ENCODE measurements at places on chromosomes 16 and 17. TPM values are rescaled to one million over a fixed set of nuclear protein-coding genes. Genes with fewer than 3 reads are reported as not detected.
A peak's percentile ranks its signal among the peaks of the same experiment; 100 is the strongest.

DNA sequence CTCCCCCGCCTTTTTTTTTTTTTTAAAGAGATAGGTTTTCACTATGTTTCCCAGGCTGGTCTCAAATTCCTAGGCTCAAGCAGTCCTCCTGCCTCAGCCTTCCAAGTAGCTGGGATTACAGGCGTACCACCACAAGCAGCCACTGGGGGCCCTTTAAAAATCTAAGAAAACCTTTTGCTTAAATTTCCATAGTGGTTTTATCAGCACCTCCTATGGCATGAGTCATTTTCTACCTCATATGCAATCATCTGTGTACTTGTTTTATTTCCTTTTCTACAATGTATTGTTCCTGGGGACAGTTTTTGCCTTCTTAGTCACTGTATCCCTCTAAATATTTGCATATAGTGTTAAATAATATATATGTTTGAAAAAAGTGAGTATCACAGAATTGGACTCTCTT, 29.2 kb downstream of the GNA13 start:
- DNase-seq = no peak

Gene DHRS13
- total RNA-seq = 10.9 TPM

DNA sequence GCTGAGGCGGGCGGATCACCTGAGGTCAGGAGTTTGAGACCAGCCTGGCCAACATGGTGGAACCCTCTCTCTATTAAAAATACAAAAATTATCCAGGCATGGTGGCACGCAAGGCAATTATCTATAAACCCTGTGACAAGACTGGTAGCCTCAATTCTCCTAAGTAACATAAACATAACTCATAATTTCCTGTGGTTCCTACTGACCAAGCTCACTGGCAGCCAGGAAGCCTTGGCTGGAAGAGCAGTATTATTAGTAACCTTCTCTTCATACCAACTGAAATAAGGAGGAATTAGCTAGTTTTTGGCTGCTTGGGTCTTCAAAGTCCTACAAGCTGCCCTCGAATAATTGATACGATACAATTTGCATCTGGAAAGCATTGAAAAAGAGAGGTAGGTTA, 31.6 kb upstream of the LRRC37A3 start:
- DNase-seq = no peak

DNA sequence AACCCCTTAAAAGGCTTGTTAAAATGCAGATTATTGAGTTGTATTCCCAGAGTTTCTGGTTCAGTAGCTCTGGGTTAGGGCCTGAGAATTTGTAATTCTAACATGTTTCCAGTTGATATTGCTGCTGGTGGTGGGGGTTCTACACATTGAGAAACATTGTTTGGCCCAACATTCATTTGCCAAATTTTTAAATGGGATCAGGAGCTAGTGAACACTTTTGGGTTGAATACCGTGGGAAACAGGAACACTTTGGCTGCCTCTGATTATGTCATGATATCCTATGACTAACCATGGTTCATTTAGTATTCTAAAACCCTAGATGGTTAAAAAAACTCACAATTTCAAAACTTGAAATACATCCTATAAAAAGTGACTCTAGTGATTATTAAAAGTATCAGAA, 89.3 kb downstream of the RPGRIP1L start:
- DNase-seq = no peak

GRCh38 chr16:20939611-20940010, 39.0 kb downstream of the LYRM1 start:
- DNase-seq = no peak

Gene SGCA
- 23.5 TPM for total RNA-seq

DNA sequence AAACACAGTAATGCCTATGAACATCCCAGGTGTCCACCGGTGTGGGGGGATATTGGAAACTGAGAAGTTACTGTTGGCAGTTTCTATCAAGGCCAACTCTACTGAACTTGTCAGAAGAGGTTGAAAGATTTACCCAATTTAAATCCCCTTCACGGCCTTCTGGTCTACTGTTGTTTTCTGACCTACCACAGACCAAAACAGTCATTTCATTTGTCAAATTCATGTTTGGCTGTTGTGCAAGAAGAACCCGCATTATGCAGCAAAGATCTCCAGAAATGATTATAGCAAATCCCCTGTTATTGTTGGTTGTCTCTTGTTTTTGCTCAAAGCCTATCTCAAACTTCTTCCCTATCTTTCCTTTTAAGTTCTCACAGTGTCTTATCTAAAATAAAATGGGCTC, 73.1 kb upstream of the MAF start:
- DNase-seq = no peak

Gene CCDC78
- total RNA-seq = 3.3 TPM

- DNase-seq = no peak
These were observed 84.8 kb upstream of the PLEKHM1 start for GRCh38 chr17:45575126-45575885.

- DNase-seq = no peak
These were observed 88.2 kb upstream of the CACNG5 start for GRCh38 chr17:66746736-66747135.

DNA sequence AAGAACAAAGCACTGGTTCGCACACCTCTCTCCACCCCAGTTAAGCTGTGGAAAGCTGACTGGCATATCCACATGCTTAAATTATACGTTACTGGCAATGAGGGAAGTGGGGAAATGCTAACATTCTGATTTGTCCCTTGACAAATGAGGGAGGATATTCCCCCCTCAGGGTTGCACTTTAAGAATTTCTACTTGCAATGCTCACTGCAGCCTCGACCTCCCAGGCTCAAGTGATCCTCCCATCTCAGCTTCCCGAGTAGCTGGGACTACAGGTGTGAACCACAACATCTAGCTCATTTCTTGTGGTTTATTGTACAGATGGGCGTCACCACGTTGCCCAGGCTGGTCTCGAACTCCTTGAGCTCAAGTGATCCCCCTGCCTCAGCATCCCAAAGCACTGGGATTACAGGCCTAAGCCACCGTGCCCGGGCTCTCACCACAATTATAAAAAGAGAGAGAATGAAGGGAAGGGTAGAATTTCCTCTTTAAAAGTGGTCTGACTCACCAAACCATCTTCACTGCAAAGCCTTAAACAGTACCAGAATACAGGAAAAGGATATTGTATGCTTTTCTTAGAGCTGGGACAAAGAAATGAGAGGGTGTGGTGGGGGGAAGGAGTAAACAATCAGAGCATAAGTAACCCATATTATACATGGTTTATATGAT, 38.9 kb downstream of the KANSL1 start:
- DNase-seq = no peak

GRCh38 chr17:50620237-50620636, 14.4 kb upstream of the ABCC3 start:
- DNase-seq = no peak

GRCh38 chr16:88948781-88949490, 28.1 kb downstream of the CBFA2T3 start:
- no peak for DNase-seq

- DNase-seq = no peak
These were observed 36.3 kb downstream of the GNA13 start for GRCh38 chr17:65020284-65020683.

DNA sequence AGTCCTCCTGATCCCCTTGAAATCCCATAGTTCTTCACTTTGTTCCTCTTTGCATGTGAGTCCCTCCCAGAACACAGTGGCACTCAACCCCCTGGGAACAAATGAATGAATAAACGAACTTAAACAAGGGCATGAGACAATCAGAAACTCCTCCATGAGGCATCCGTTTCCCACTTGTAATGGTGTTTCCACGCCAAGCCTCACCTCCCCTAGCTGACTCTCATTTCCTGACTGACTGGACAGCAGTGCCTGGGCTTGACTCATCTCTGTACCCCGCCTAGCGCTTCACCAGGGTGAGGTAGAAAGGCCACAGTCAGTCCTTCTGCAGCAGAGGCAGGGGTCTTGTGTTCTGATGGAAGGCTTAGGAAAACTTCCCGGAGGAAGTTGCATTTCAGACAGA, 14.2 kb downstream of the KIF1C start:
- DNase-seq = no peak

DNA sequence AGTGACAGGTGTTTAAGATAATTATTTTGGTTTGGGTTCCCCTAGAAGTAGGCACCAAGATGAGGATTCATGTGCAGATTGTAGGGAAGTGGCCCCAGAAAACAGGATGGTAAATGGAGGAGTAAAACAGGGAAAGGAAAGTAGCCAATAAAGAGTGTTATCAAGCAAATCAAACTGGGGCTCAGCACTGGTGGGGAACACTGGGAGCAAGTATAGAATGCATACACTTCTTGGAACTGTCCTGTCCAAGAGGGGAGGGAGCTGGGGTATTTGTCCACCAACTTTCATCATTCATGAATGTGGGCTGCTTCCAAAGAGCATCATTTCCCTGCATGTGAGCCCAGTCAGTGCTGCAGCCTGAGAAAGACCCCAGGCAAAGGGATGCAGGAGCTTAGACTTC, 215.7 kb upstream of the IRX5 start:
- DNase-seq = no peak

Gene LRRC59
- 71.2 TPM for total RNA-seq

DNA sequence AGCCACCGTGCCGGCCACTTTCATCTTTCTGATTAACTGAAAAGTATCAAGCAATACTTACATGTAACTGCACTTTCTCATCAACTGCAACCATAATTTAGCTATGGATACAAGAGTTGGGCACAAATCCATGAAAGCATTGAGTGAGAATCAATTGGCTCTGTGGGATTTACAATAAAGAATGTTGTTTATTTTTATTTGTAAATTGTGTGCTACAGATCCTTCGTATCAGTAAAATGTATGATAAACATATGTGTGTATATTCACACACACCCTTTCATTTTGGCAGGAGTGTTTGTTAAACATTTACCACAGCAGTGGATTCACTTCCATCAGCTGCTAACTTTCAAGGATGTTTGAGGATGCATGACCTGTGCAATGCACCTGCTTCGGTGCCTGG, 411.0 kb downstream of the WWOX start:
- no peak for DNase-seq

Gene SRCIN1
- total RNA-seq = 4.5 TPM

Gene CHST6
- 0.20 TPM for total RNA-seq

Gene CCL8
- total RNA-seq = 1.2 TPM

Gene PMP22
- total RNA-seq = 61.4 TPM

DNA sequence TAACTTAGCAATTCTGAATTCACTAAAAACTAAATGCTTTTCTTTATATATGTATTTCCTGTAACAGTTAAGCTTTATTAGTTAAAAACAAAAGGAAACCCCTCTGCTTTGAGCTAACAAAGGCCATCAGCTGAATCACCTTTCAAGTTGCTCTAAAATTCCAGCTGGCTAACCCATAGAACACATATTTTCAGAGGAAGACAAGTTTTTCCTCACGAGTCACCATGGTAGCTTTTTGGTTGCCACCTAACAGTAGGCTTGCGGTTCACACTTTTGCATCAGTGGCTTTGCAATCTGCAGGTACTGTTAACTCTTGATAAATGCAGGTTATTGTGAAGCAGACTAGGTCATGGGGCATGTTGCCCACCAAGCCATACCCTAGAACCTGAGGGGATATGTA, 57.6 kb upstream of the IRX5 start:
- no peak for DNase-seq

DNA sequence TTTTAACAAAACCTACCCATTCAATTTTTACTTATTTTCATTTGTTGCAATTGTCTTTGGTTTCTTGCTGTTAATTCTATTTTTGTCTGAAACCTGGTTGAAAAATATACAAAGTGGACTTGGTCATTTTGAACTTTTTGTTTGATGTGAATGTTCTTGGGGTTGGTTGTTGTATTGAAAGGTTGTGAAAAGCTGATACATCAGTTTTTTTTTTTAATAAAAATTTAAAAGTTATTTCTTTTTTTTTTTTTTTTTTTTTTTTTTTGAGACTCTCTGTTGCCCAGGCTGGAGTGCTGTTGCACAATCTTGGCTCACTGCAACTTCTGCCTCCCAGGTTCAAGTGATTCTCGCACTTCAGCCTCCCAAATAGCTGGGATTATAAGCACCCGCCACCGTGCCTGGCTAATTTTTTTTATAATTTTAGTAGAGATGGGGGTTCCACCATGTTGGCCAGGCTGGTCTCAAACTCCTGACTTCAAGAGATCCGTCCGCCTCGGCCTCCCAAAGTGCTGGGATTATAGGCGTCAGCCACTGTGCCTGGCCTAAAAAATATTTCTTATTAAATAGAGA, 28.9 kb downstream of the WIPF2 start:
- no peak for DNase-seq

Gene CHST4
- total RNA-seq = 586 TPM

DNA sequence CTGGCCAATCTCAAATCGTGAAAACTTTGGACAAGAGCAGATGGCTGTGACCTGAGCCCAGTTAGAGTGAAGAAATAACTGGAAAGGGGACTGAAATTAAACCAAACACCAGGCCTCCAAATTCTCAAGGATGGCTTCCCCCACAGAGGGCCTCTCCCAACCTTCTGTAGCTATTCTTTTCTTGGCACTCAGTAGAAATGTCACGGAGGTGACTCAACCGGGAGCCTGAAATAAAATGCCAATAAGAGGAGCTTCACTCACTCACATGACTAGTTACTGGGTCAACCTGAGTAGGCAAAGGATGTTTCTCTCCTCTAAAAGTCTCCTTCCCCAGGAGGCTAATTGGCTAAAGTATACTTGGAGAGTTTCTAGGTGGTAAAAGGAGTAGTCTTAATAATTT, 230.7 kb downstream of the MAF start:
- no peak for DNase-seq

Gene ARL5C
- total RNA-seq = not detected

Gene ADAP2
- 21.7 TPM for total RNA-seq

Gene ZPBP2
- not detected for total RNA-seq

GRCh38 chr16:59593194-59593661, 859.1 kb upstream of the GOT2 start:
- no peak for DNase-seq

- DNase-seq = no peak
These were observed 33.7 kb downstream of the CDRT15L2 start for GRCh38 chr17:20613248-20613647.

- peak; percentile 44 for DNase-seq
These were observed 6.1 kb upstream of the ENDOV start for GRCh38 chr17:80408872-80409271.

DNA sequence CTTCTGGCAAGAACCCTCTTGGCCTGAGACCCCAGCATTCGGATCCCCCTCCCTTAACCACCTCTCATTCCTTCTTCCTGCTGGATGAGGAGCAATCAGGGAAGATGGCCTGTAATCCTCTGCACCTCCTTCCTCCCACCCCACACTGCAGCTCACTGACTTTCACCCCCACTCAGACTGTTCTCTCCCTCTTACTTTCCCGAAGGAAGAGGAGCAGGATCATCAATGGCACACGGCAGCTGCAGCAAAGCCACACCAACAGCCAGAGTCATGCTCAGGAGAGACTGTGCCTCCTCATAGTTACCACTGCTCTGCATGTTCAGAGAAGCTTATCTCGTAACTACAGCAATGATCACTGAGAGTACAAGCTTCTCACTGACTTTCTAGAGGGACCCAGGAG, 10.1 kb upstream of the TMEM101 start:
- DNase-seq = no peak

Gene CCL16
- total RNA-seq = 0.35 TPM

DNA sequence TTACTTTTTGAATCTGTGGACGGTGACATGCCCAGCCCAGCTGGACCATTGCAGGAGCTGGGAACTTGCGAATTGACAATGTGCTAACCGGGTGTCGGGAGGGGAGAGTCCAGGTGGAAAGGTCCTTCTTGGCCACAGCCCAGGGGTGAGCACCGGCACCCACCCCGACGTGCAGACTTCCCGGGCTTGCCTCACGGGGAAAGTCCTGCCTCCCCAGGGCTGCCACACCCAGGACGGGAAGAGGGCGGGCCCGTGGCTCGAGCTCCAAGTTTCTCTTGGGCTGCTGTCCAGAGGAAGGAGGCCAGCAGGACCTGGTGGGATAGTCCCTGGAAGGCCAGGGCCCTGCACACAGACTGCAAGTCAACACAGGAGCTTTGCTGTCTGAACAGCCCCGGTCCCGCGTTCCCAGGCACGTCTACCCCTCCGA, 17.7 kb downstream of the CARD14 start:
- peak; percentile 40 for DNase-seq

Gene PIPOX
- 3.5 TPM for total RNA-seq

GRCh38 chr16:86768228-86768791, 190.0 kb downstream of the FOXL1 start:
- DNase-seq = no peak
